ENCODE measurements at places on chromosomes 7 and 10.
A peak's percentile ranks its signal among the peaks of the same experiment; 100 is the strongest.

GRCh38 chr7:83014546-83014945 lies 148.1 kb downstream of the PCLO start:
- no peak for DNase-seq

DNA sequence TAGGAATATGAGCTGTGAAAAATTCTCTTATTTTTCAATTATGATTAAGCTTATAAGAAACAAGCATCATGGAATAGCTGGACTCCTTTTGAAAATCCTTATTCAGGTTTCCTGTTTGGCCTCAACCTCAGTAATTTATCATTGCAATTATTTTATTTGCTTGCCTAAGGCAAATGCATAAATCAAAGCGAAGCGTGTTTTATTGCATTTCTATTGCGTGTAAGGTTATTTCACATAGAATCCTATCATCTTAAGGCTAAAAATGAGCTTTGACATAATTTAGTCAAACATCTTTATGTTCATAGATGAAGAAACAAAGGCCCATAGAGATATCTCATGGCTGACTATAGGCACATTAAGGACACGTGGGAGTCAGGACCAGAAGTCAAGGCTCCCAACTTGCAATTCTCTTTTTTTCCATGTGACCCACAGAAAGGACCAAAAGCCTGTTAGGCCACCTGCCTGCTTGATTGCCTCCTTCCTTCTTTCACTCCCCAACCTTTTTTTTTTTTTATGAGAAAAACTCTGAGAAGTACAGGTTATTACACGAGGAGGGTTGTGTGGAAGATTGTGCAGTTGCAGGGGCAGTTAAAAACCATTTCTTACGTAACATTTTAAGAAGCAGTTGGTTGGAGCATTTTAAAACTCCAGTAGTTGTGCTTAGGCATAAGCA lies 261.0 kb downstream of the HDAC9 start:
- no peak for DNase-seq

- no peak for DNase-seq
Observed at GRCh38 chr7:114309729-114310128, 104.9 kb upstream of the FOXP2 start.

DNA sequence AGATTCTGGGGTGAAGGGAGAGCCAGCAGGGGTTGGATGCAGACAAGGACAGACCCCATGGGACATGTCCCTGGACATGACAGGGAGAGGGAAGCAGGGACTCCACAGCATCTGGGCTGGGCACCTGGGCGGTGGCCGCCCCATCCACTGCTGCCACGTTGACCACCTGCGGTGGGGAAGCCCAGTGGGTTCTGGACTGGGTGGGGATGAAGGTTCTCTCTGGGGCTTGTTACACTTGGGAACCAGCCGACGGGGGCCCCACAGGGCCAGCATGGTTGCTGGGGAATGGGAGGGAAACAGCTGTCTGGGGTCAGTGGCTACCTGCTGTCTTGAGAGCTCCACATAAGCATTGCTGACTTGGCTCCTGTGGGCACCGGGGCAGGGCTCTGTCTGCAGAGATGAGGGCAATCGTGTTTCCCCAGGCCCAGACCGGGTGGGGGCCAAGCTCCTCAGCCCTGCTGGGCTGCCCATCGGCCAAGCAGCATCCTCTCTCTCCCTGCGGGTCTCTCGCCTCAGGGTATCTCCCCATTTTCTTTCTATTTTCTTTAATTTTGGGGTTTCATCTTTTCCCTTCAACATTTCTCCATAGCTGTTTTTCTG lies 443.6 kb upstream of the PFKP start:
- no peak for DNase-seq

- no peak for DNase-seq
Observed at GRCh38 chr10:8416760-8417159, 362.3 kb downstream of the GATA3 start.

- no peak for DNase-seq
Observed at GRCh38 chr10:120495226-120496009, 38.4 kb downstream of the PLPP4 start.

DNA sequence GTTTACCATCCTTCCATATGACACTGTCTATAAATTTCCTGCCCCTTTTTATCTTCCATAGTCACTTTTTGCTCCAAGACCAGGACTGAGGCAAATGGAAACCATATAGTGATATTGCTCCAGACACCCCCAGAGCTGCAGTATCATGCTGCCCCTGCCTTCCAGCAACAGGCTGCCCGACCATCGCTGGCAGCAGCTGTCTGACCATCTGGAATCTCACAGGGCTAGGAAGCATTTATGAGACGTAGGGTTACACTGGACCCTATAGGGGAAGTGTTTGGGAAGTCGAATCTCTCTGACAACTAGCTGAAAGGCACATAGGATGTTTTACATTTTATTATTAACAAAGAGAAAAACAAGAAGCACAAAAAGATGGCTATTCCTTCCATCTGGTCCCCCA lies 19.4 kb downstream of the ENO4 start:
- DNase-seq = no peak

GRCh38 chr10:103281753-103282152 lies 4.8 kb downstream of the INA start:
- DNase-seq = no peak

- DNase-seq = no peak
Observed at GRCh38 chr7:73904219-73905137, 43.5 kb downstream of the TMEM270 start.

DNA sequence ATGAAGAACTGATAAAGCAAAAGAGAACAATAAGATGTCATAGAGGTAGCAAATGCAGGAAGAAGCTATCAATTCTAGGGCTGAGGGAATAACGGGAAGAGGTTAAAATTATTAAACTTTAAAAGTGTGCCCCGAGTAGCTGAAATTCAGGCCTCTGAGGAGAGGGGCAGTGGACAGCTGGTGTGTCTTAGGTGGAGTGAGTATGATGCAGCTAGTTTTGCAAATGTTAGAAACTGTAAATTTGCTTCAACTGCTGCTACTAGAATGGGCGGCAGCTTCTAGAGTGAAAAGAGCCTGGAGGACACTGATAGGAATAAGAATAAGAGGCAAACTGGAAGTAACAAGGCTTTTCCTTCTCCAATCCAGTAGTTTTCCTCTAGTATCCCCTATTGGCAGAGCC lies 87.3 kb downstream of the SDHAF3 start:
- DNase-seq = no peak

- DNase-seq = peak; percentile 96
Observed at GRCh38 chr7:33986951-33987947, 81.9 kb downstream of the BMPER start.

- DNase-seq = no peak
Observed at GRCh38 chr10:125482108-125482507, 200.9 kb downstream of the TEX36 start.

- no peak for DNase-seq
Observed at GRCh38 chr10:126179637-126180036, 208.6 kb downstream of the ADAM12 start.

DNA sequence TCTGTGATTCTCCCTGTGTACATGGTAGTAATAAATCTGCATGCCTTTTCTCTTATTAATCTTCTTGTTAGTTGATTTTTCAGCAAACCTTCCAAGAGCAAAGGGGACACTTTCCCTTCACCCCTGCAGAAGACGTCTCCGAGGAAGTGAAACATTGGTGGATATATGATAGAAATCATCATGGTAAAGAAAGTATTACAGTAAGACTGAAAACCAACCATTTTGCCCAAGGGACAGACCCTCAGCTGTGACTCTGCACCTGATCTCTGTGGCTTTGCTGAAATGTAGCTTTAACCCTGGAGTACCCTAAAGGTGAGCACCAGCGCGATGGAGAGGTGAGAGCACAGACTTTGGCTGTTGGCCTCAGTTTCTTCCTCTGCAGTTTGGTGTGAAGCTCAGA lies 32.8 kb upstream of the MYO3A start:
- DNase-seq = no peak
